ENCODE measurements at places on chromosomes 7 and 10. TPM values are rescaled to one million over a fixed set of nuclear protein-coding genes. Genes with fewer than 3 reads are reported as not detected.

CRHR2 gene
- total RNA-seq, result not detected

FEZF1 gene
- not detected for total RNA-seq

GRCh38 chr7:94183289-94183749 is 179.2 kb upstream of the BET1 start:
- no peaks in the 10 kb centered on the region for H3K27me3 ChIP-seq
- DNase-seq, result peak; percentile 69
- peaks cover 24% of the 10 kb centered on the region for H3K4me1 ChIP-seq

DNA sequence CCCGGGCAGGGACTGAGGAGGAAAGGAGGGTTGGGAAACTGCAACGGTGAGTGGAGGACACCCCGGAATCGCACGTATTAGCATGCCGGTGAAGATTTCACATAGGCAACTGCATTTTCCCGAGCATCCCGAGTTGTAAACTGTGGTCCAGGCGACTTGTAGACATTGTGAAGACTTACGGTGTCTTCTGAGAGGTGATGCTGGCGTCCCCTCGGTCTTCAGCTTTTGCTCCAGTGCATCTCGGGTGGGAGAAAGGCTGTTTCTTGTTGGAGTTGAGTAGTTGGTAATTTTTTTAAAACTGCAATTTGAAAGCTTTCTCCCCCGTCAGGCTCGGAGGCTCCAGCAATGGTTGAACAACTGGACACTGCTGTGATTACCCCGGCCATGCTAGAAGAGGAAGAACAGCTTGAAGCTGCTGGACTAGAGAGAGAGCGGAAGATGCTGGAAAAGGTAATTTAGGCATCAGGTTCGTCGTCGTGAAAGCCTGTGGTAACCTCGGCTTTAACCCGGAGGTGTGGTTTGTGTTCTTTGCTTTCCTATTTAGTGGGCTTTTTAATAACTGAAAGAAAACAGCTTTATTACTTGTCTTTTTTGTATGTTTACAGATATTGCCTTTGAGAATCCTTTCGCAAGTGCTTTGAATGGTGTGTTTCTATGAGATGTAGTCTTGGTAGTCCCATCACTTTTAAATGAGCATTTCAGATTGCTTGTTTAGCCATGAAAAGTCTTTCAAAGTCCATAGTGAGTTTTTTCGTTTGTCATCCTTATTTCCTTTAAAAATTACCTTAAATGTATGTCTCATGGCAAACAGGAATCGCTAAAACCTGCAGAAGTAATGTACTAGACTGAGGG is 687 bp downstream of the HELLS start:
- H3K27me3 ChIP-seq, result no peaks in the 10 kb centered on the region
- H3K27ac ChIP-seq, result no peak overlapping the region
- no peaks in the 10 kb centered on the region for H3K36me3 ChIP-seq
- H3K4me3 ChIP-seq, result peak overlapping the region; percentile 97
- H3K4me1 ChIP-seq, result peaks cover 22% of the 10 kb centered on the region

GALNT17 gene
- not detected for total RNA-seq

DNA sequence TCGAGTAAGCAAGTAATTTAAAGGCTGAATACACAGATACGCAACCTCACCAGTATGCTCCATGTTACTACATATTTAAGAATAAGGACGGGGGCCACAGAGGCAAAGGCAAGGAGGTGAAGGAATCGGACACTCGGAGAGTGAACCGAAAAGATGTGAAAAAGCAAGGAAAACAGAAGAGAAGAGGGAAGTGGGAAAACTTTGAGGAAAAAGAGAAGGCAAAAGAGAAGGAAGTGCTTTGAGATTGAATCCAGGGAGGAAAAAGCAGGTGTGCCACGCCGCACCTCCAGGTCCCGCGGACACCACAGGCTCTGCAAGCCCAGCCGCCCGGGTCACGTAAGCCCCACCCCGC is 367 bp upstream of the AVL9 start:
- H3K36me3 ChIP-seq, result no peaks in the 10 kb centered on the region
- H3K4me3 ChIP-seq, result peak overlapping the region; percentile 92
- no peak for DNase-seq
- H3K4me1 ChIP-seq, result peaks cover 32% of the 10 kb centered on the region

GRCh38 chr7:141480953-141481352 is 70.3 kb upstream of the AGK start:
- H3K36me3 ChIP-seq, result no peaks in the 10 kb centered on the region
- no peaks in the 10 kb centered on the region for H3K4me1 ChIP-seq
- DNase-seq, result no peak
- H3K4me3 ChIP-seq, result no peak overlapping the region
- peaks cover 90% of the 10 kb centered on the region for H3K27me3 ChIP-seq

CUL2 gene
- 24.7 TPM for total RNA-seq

- H3K27me3 ChIP-seq, result peaks cover 47% of the 10 kb centered on the region
- H3K4me1 ChIP-seq, result 0 out of 2 replicates have a peak, but pooled peaks cover 5% of the 10 kb centered on the region
- H3K4me3 ChIP-seq, result no peak overlapping the region
- no peak overlapping the region for H3K27ac ChIP-seq
These were observed 59.5 kb upstream of the CDCA7L start for GRCh38 chr7:22005151-22005550.

DNA sequence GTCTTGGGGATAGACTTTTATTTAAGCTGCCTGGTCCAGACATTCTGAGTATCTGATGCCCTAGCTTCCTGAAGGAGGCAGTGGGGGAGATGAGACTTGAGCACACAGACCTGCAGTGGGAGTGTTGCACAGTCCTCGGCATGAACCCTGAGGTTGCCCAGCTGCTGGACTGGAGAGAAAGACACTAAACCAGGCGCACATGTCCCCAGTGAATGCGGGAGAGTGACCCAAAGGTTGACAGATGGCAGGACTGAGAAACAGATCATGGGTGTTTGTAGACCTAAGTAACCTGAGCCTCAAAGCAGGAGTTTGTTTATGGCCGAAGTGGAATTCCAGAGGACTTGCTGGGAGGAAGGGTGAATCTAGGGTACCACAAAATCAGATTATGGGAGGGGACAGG is 15.7 kb upstream of the MSRB2 start:
- no peaks in the 10 kb centered on the region for H3K4me1 ChIP-seq
- no peak overlapping the region for H3K27ac ChIP-seq
- no peak for DNase-seq

TEX36 gene
- total RNA-seq, result 1.1 TPM

- peaks cover 5% of the 10 kb centered on the region for H3K27me3 ChIP-seq
- no peaks in the 10 kb centered on the region for H3K36me3 ChIP-seq
- DNase-seq, result no peak
- H3K4me3 ChIP-seq, result no peak overlapping the region
- no peaks in the 10 kb centered on the region for H3K4me1 ChIP-seq
- H3K27ac ChIP-seq, result no peak overlapping the region
These were observed 76.4 kb downstream of the CALN1 start for GRCh38 chr7:72335561-72336381.

CHPF2 gene
- 47.4 TPM for total RNA-seq

AMPH gene
- not detected for total RNA-seq

DNA sequence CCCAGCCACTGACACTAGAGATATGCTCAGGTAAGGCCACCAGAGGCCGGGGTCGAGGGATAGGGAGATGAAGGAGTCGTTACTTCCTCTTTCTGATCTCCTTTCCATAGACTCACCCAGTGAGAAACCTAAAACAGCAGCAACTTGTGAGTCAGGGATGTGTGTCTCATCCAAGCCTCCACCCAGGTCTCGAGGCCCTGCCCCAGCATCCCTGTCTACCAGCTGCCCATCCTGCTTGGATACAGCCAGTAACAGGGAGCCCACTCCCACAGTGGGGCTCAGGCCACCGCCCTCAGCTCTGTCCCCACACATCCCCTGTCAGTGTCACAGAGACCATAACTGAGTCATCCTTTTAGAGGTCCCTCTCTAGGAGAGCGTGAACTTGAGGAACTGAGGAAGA is 49.6 kb upstream of the CHST15 start:
- no peak for DNase-seq
- no peaks in the 10 kb centered on the region for H3K36me3 ChIP-seq
- H3K27ac ChIP-seq, result no peak overlapping the region
- H3K27me3 ChIP-seq, result no peaks in the 10 kb centered on the region
- H3K4me3 ChIP-seq, result no peak overlapping the region

DNA sequence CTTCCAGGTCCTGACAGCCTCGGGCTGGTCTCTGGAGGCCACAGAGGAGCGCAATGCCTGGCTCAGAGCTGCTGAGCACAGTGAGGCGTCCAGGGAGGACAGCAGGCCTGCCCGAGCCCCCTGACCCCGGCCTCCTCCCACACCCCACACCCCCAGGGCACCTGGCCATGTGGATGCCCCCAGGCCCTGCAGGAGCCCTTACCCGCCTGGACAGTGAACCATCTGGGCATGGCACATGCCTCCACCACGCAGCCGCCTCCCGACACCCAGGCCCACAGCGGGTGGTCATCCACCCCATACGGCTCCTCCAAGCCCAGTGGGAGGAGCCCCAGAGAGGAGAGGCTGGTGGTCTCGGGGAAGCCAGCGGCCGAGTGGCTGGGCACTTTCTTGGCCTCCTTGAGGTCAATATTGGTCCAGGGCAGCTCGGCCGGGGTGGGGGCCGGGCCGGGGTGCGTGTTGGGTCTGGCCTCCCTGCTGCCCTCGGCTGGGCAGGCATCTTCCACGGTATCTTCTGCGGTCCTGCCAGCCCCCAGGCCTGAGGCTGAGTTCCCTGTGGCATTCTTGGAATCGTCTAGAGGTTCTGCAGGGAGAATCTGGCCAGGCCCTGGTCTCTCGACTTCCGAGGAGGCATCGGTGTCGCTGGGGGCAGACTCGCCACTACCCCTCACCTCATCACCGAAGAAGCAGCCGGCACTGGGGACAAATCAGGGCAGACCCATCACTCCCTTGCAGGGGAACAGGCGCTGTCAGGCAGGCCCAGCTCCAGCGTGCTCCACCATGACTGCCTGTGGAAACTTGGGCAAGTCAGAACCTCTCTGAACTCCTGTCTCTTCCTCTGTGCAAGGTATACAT is 18.6 kb downstream of the TECPR1 start:
- no peaks in the 10 kb centered on the region for H3K4me1 ChIP-seq
- H3K27ac ChIP-seq, result no peak overlapping the region
- no peak overlapping the region for H3K4me3 ChIP-seq
- DNase-seq, result no peak
- no peaks in the 10 kb centered on the region for H3K27me3 ChIP-seq

GRCh38 chr10:11170993-11171851 is 153.6 kb downstream of the CELF2 start:
- H3K4me1 ChIP-seq, result no peaks in the 10 kb centered on the region
- no peak overlapping the region for H3K27ac ChIP-seq
- H3K4me3 ChIP-seq, result no peak overlapping the region
- no peak for DNase-seq
- H3K36me3 ChIP-seq, result no peaks in the 10 kb centered on the region

GRCh38 chr7:39510864-39511354 is 55.3 kb upstream of the YAE1 start:
- no peak overlapping the region for H3K27ac ChIP-seq
- DNase-seq, result peak; percentile 66
- no peaks in the 10 kb centered on the region for H3K36me3 ChIP-seq
- H3K27me3 ChIP-seq, result no peaks in the 10 kb centered on the region
- H3K4me1 ChIP-seq, result 0 out of 2 replicates have a peak, but pooled peaks cover under 1% of the 10 kb centered on the region

- no peak overlapping the region for H3K27ac ChIP-seq
- H3K4me1 ChIP-seq, result no peaks in the 10 kb centered on the region
- no peaks in the 10 kb centered on the region for H3K36me3 ChIP-seq
- no peaks in the 10 kb centered on the region for H3K27me3 ChIP-seq
These were observed 22.5 kb downstream of the PCGF5 start for GRCh38 chr10:91242940-91243339.

GRCh38 chr10:6321880-6322279 is 119.1 kb downstream of the PFKFB3 start:
- no peaks in the 10 kb centered on the region for H3K36me3 ChIP-seq
- H3K27ac ChIP-seq, result no peak overlapping the region
- DNase-seq, result no peak
- H3K4me1 ChIP-seq, result no peaks in the 10 kb centered on the region

DNA sequence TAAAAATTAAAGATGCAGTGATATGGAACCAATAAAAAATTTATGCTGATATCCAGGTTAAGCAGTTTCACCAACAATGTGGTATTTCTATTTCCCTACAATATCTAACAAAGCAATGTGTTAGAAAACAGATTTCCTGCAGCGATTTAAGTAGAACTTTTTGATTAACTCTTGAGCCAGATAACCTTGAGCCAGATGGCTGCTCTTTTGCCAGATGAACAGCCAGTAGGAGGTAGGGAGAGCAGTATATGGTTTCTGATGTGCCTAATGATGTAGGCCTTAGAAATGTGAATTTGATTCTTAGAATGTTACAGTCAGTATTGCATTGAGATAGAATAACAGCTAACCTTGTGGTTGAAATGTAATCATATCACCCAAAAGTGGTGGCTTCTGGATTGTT is 31.1 kb downstream of the STAMBPL1 start:
- no peak overlapping the region for H3K27ac ChIP-seq
- H3K36me3 ChIP-seq, result no peaks in the 10 kb centered on the region
- no peak overlapping the region for H3K4me3 ChIP-seq
- no peaks in the 10 kb centered on the region for H3K27me3 ChIP-seq
- no peaks in the 10 kb centered on the region for H3K4me1 ChIP-seq
- DNase-seq, result no peak

C10orf67 gene
- 1.3 TPM for total RNA-seq

DNA sequence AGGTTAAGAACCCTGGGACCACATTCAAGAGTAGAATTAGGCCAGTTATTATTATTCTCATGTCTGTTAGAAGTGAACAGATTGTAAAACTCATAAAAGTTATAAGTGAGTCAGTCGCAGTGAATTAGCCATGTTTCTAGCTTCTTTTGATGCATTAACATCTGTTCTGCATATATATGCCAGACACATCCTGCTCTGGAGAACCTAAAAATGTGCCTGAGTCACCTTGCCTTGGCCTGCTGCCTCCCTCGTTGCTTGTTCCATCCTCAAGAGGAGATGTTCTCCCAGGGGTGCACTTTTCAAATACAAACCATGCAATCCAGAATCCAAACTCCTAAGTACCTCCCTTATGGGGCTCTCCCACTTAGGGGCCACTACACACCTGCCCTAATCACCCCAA is 14.8 kb downstream of the TSPAN12 start:
- H3K4me3 ChIP-seq, result no peak overlapping the region
- H3K27me3 ChIP-seq, result no peaks in the 10 kb centered on the region
- H3K36me3 ChIP-seq, result no peaks in the 10 kb centered on the region
- no peaks in the 10 kb centered on the region for H3K4me1 ChIP-seq

DNA sequence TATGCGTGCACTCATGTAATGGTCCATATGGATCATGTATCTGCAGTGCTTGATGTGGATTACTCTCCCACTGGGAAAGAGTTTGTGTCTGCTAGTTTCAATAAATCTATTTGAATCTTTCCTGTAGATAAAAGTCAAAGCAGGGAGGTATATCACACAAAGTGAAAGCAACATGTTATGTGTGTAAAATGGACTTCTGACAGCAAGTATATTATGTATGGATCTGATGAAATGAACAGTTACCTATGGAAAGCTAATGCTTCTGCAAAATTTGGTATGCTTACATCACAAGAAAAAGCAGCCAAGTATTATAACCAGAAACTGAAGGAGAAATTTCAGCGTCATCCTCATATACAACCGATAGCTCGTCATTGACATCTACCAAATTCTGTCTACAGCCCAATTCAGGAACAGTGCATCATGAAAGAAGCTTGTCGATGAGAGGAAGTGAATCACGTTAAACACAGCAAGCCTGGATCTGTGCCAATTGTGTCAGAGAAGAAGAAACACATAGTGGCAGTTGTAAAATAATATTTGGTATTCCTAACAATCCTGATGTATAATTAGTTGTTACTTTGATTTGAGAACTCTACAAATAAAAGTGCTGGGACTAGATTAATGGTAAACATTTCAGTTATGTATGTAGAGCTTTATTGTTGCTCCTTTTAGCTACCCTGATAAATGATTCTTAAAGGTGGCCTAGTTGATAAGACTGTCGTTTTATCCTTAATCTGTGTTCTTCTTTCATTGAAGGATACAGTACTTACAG is 14.2 kb upstream of the SYPL1 start:
- peak overlapping the region; percentile 17 for H3K4me3 ChIP-seq
- DNase-seq, result peak; percentile 74
- H3K36me3 ChIP-seq, result no peaks in the 10 kb centered on the region
- no peak overlapping the region for H3K27ac ChIP-seq
- no peaks in the 10 kb centered on the region for H3K27me3 ChIP-seq
